Activated CD4-positive, alpha-beta T cell treated with anti-CD3 and anti-CD28 coated beads, Interleukin-2, amount 50 U/mL, for 24 hours (primary cell): ENCODE measurements at places on chromosomes 7 and 10.

GRCh38 chr7:115013886-115014285, 92.0 kb downstream of the MDFIC start:
- no peak for DNase-seq

GRCh38 chr7:101823096-101823495, 5.7 kb downstream of the CUX1 start:
- DNase-seq, result no peak

GRCh38 chr10:124688889-124689670, 55.1 kb downstream of the FAM53B start:
- DNase-seq, result peak; percentile 68

- DNase-seq, result no peak
These were observed 77.8 kb upstream of the PTN start for GRCh38 chr7:137421366-137421765.

GRCh38 chr10:49281461-49281860, 17.5 kb upstream of the C10orf71 start:
- no peak for DNase-seq

GRCh38 chr7:113268757-113269156, 150.4 kb upstream of the SMIM30 start:
- DNase-seq, result no peak

DNA sequence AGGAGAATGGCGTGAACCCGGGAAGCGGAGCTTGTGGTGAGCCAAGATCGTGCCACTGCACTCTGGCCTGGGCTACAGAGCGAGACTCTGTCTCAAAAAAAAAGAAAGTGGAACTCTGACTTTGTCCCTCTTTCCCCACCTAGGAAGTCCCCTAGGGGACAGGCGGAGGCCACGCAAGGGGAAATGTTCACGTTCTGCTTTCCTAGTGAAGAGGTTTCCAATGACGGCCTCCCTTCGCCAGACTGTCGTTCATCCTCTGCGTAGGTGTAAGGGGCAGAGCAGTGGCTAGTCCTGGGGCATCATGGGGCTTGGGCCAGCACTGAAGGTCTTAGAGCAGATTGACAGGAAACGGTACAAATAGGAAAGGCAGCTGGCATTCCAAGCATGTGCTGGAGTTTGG, 30.6 kb downstream of the SUFU start:
- no peak for DNase-seq

GRCh38 chr10:74307061-74307651, 156.1 kb downstream of the ADK start:
- DNase-seq, result no peak

DNA sequence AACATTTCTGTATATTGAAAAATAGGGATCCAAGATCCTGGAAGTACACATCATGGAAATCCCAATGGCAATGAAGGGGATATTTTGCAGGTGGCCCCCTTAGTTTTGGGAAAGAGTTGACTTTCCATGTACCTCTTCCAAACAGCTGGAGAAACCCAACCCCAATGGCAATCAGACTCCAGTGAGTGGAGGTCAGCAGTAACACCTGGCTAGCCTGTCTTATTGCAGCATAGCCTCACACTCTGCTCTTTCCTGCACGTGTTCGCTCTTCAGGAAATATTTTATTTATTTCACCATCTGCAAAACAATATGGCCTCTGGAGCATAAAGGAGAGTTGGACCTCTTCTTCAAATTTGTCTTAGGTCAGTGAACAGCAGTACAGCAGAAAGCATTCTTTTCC, 340.0 kb upstream of the NRP1 start:
- no peak for DNase-seq

- no peak for DNase-seq
These were observed 39.6 kb downstream of the PFKP start for GRCh38 chr10:3106928-3107425.

DNA sequence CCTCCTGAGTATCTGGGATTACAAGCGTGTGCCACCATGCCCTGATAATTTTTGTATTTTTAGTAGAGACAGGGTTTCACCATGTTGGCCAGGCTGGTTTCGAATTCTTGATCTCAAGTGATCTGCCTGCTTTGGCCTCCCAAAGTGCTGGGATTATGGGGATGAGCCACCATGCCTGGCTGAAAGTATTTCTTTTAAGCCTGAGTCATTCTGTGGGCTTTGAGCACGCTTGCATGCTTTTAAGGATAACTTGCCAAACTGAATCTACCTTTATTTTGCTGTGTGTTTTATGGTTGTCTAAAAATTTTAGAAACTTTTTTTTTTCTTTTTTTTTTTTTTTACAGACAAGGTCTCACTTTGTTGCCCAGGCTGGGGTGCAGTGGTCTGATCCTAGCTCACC, 33.2 kb downstream of the CNNM2 start:
- DNase-seq, result no peak

DNA sequence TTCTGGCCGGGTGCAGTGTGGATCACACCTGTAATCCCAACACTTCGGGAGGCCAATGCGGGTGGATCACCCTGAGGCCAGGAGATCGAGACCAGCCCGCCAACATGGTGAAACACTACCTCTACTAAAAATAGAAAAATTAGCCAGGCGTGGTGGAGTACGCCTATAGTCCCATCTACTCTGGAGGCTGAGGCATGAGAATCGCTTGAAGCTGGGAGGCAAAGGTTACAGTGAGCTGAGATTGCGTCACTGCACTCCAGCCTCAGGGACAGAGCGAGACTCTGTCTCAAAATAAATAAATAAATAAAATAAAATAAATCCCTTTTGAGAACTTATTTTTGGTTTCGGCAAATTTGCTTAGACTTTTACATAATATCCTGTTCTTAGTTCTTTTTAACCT, 31.3 kb upstream of the ATP6V0A4 start:
- no peak for DNase-seq

DNA sequence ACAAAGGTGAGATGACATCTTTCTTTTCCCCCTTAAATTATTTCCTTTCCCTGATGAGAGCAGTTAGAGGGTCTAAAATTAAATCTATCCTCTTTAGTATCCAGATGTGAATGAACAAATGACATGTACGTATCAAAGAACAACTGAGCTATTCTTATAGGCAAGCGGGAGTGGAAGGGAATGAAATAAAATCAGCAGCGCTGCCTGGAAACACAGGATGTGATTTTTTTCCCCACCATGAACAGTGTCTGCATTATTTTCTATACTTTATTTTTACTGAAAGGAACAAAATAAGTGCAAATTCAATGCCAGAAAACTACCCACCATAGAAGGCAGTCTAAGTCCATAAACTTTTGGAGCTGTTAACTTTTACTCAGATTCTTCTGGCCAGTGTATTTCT, 40.6 kb downstream of the SLC26A4 start:
- no peak for DNase-seq

DNA sequence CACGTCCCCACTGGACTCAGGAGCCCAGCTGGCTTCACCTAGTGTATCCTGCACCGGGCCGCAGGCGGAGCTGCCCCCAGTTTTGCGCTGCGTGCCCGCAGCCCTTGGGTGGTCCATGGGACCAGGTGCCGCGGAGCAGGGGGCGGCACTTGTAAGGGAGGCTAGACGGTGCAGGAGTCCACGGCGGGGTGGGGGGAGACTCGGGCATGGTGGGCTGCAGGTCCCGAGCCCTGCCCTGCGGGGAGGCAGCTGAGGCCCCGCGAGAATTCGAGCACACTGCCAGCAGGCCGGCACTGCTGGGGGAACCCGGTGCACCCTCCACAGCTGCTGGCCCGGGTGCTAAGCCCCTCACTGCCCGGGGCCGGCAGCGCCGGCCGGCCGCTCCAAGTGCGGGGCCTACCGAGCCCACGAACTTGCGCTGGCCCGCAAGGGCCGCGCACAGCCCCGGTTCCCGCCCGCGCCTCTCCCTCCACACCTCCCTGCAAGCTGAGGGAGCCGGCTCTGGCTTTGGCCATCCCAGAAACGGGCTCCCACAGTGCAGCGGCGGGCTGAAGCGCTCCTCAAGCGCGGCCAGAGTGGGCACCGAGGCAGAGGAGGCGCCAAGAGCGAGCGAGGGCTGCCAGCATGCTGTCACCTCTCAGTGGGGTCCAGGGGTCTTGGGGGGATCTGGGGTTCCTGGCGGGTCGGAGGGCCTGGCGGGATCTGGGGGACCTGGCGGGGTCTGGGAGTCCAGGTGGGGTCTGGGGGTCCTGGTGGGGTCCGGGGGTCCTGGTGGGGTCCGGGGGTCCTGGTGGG, 81.4 kb downstream of the VIPR2 start:
- DNase-seq, result no peak

DNA sequence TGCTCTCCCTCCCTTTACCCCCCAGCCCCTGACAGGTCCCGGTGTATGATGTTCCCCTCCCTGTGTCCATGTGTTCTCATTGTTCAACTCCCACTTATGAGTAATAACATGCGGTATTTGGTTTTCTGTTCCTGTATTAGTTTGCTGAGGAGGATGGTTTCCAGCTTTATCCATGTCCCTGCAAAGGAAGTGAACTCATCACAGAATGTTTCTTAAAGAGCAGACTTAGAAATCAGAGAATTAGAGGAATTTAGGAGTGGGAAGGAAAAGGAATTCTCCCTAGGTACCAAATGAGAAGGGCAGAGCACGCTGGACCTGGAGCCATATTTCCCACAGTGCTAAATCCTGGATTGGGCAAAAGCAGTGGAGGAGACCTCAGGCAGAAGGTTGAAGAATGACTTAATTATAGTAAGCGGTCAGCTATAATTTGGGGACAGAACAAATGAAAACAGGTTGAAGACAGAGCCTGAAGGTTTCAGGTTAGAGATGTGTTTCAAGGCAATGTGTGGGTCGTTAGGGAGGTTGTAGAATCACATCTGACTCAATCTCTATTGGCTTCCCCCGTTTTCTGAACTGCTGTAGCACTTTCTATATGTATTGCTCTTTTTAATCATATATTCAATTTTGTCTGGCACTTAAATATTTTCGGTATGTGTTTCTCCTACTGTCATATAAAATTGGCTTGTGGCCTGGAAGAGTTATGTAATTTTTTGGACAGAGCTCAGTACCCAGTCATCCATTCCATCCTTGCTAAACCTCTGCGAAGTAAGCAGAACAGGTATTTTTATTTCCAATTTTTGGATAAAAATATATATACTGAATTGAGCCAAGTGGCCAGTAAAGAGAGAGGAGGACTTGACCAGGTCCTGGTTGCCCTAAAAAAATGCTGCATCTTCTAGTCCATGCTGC, 210.5 kb upstream of the KLF6 start:
- no peak for DNase-seq

DNA sequence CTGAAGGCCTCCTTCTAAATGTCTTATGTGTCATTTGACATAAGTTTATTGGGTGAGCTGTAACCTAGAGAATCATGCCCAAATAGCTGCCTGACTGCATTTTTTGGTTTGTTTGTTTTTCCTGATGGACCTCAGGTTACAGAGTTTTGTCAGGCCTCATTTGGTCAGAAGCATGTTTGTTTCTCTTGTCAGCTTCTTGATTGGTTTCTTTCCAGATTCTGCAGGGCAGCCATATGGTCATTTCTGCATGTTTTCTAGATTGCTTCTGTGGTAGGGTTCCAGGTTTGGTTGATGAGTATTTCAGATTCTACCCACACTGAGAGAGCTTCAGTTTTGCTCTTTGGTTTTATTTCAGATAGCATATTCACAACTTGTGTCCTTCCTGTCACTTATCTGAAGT, 28.0 kb downstream of the GLCCI1 start:
- DNase-seq, result no peak

GRCh38 chr7:151286148-151286547, 37.7 kb upstream of the SMARCD3 start:
- no peak for DNase-seq

DNA sequence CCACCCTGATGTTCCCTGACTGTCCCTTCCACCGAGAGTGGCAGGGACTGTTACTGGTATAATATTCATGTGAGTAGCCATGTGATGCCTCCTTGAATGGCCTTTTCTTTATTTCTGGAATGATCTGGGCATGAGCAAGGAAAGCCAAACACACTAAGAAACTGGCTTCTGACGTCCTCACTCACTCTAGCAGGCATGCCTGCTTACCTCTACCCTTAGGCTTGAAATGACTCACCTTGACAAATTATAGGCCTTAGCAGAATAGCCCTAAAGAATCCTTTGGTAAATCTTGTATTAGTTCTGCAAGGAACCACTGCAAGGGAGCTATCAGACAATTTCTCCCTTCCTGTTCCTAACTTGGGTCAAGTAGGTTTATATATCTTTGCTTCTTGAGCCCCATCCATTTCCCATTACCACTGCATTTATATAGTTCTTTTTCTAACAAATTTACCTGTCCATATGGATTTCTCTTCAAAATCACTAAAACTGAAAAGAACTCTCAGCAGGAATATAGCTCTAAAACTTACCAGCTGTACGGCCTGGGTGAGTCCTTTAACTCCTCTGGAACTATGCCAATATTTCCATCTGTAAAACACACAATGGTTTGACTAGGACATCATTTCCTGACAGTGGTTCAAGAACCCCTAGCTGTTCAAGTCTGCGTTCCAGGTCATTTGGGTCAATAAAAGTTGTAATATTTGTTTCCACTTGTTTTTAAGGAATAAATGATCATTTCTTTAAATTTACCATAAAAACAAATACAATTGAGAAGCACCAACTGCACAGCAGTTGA, 13.0 kb upstream of the NDUFA5 start:
- no peak for DNase-seq

- DNase-seq, result no peak
These were observed 1.5 kb downstream of the NRG3 start for GRCh38 chr10:81876253-81877077.

DNA sequence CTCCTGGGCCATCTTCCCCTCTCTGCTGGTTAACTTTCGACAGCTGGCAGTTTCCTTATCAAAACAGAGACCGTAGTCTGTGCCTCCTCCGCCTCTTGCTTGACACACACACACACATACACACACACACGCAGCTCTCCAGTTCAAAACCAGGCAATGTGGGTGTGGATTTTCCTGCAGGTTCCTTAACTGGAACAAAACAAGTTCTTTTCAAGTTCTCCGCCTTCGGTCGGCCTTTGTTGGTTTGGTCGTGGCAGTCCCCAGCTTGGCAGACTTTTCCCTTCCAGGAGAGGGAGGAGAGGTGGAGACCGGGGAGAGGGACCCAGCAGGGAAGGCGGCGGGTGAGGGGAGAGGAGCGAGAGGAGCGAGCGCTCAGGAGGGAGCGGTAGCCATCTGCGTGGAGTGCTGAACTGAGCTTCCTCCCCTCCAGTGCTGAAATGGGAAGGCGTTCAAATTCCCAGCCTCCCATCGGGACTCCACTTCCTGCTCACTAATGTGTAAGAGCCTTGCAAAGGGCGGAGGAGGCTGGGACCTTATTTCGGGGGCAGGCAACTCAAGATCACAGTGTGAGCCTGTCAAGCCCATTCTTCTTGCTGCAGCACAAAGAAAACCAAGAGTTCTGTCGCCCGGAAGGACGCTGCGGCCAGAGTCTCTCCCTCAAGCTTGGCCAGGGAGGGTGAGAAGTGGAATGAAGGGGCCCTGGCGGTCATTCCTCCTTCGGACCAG, 120.6 kb downstream of the PRPF18 start:
- no peak for DNase-seq

DNA sequence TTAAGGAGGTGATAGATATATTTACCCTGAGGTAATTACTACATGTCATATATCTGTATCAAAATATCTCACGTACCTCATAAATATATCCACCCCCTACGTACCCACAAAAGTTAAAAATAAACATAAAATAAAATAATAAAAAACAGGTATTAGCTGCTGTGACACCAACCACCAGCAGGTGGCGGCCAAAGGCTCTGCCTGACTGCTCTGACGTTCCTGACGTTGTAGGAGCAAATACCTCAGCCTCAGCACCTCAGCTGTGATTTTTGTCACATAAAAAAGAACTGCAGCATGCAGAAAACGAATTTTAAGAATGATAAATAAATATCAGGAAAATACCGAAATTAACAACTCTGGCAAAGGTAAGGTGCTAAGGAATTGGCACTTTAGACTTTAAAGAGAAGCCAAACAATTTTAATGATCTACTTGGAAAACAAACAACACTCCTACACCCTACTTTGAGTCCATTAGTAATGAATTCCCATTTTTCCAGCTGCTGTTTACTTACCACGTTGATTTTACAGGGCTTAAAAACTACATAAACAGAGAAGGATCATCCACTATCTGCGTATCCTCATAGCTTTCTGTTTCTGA, 125.4 kb upstream of the TARP start:
- peak; percentile 18 for DNase-seq
